ENCODE measurements at places on chromosomes 13 and 19. TPM values are rescaled to one million over a fixed set of nuclear protein-coding genes. Genes with fewer than 3 reads are reported as not detected.

The GIPC1 gene
- total RNA-seq, result 57.7 TPM

The ZFP28 gene
- 8.2 TPM for total RNA-seq

The DLL3 gene
- total RNA-seq, result 0.20 TPM

The FGF9 gene
- total RNA-seq, result 0.99 TPM

The TINCR gene
- total RNA-seq, result 17.7 TPM

The IGFL2 gene
- 19.9 TPM for total RNA-seq

The ZNF93 gene
- 11.8 TPM for total RNA-seq

The NLRP7 gene
- not detected for total RNA-seq

The GFY gene
- total RNA-seq, result not detected

The C19orf67 gene
- not detected for total RNA-seq

DNA sequence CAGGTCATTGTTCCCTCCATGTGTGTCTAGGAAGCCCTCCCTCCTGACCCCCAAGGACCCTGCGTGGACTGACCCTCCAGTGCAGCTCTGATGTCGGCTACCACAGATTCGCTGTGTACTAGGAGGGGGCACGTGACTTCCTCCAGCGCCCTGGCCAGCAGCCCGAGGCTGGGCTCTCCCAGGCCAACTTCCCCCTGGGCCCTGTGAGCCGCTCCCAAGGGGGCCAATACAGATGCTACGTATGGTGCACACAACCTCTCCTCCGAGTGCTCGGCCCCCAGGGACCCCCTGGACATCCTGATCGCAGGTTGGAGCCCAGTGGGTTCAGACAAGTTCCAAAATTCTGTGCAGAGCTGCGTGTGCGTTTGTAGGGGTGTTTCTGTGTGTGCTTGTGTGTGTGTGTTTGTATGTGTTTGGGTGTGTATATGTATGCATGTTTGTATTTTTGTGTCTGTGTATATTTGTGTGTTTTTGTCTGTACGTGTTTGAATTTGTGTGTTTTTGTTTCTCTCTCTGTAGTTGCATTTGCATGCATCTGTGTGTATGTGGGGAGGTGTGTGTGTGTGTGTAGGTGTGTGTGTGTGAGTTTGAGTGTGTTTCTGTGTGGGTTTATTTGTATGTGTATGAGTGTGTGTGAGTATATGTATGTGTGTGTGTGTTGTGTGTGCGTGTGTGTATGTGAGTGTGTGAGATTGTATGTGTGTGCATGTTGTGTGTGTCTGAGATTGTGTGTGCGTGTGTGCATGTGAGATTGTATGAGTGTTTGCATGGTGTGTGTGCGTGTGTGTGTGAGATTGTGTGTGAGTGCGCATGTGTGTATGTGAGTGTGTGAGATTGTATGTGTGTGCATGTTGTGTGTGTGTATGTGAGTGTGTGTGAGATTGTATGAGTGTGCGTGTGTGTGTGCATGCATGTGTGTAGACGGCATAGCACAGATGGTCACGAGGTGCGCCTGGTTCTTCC lies 21.4 kb upstream of the LILRA2 start:
- no peak for DNase-seq

GRCh38 chr13:91331047-91331915 lies 16.2 kb upstream of the MIR17HG start:
- no peak for DNase-seq

DNA sequence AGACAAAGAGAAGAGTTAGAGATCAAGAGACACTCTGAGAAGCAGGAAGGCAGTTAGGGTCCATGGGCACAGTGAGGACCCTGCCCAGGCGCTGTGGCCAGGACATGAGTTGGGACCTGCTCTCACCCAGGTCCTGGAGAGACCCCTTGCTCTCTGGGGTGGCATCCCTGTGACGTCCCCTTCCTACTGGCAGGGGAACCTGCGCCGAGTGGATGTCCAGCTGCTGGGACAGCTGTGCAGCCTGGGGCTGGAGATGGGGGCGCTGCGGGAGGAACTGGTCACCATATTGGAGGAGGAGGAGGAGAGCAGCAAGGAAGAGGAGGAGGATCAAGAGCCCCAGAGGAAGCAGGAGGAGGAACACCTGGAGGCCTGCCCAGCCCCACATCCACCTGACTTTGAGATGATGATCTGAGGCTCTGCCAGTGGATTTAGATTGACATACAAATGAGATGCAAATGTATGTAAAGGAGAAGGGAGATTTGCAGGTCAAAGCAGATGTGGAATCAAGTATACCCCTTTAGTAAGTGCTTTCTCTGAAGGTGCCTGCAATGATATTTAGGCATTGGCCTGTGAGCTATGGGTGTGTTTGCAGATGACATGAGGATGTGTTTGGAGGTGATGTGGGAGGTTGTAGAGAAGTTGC lies 978 bp downstream of the ERICH4 start:
- no peak for DNase-seq

DNA sequence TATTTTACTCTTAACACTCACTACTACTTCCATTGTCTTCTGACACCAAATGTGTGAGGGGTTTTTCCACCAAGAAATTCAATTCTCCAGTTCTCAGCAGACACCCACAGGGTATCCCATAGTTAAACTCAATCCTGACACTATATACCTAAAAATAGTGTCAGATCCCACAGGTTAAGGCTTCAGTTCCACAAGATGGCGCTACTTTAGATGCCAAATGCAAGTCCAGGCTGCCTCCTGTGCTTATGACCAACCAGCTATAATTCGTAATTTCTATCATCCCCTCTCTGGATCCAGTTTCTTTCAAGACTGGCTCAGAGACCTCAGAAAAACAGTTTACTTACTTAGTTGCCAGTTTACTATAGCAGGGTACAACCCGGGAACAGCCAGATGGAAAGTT lies 1146.2 kb upstream of the SPRY2 start:
- no peak for DNase-seq

DNA sequence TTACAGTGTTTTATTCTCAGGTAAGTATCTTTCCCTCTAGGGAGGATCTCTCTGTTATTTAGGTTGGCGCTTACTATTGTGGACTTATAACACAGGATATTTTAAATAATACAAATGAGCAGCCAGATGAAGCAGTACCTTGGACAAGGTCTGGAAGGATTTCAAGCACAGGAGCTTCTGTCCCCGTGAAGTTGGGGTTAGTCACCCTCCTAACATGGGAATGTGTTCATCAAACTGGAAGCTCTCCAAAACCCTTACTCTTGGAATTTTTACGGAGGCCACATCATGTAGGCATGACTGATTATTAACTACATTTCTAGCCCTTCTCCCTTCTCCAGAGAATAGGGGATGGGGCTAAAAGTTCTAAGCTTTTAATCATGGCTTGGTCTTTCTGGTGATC lies 38.3 kb upstream of the SPRY2 start:
- no peak for DNase-seq

DNA sequence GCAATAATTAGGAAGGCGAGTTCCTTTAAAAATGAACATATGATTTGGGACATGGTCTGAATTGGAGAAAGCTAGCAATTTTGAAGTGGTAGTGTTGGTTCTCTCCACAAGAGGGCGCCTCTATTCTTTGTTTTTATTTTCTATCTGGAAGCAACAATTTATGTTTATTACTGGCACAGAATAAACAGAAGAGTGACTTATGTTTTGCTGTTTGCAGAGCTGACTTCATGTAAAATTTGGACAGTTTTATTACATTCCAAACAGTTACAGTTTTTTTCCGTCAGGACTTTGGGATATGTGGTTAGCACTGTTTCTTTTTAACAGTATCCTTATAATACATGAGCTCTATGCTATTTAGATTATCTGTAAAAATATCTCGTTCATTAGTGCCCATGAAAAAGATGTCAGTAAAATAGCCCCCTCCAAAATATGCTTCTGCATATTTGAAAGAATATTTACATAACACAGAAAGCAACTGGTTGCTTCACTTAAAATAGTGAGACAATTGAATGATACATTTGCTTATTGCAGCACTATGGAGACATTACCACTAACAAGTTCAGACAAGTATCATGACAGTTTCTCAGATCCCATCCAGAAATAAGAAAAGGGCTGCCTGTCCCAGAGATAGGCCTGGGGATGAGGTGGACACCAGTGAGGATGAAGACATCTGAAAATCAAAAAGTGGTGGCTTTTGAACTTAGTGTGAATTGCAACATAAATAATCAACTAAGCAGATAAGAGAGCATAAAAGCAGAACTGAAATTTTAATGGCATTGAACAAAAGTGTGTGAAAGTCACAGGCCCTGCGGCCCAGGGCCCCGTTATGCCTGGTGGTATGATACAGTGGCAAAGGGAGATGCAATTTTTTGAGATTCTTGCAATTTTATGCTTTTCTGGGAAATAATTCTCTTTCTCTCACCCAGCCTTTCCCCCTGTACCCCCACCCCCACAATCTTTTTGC lies 32.3 kb upstream of the FGF9 start:
- peak; percentile 57 for DNase-seq

- no peak for DNase-seq
Measured at GRCh38 chr19:55454787-55455243, 6.6 kb downstream of the ISOC2 start.

GRCh38 chr19:38362076-38362945 lies 12.1 kb upstream of the PSMD8 start:
- no peak for DNase-seq

DNA sequence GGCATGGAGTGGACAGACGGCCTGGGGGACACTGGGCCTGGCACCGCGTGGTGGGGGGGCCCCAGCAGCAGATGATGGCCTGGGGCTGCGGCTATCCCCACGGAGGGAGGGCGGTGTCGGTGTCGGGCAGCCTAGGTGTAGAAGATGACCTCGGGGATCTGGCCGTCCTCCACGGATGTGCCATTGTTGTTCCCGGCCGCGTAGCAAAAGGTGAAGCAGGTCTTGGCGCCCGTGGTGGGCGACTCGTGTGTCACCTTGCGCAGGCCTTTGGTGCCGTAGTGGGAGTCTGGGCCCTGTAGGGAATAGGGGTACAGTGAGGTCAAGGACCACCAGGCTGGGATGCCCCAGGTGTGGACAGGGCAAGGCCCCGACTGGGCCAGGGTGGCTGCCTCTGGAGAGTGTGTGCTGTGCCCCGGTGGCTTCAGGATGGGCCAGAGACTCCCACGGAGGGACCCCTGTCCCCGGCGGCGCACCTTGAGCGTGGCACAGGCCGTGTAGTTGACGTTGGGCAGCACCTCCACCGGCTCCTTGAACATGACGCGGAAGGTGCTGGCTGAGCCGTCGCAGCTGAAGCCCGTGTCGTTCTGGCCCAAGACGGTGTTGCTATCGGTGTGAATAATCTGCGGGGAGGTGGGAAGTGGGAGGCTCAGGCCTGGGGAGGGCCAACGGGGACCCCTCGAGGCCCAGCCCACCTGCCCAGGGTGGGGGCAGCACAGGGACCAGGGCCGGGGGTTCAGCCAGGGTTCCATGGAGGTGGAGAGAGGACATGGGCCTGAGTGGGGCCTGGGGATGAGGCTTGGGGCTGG lies 29.0 kb downstream of the BTBD2 start:
- DNase-seq, result no peak

GRCh38 chr13:113859311-113860050 lies 4.4 kb downstream of the GAS6 start:
- no peak for DNase-seq

DNA sequence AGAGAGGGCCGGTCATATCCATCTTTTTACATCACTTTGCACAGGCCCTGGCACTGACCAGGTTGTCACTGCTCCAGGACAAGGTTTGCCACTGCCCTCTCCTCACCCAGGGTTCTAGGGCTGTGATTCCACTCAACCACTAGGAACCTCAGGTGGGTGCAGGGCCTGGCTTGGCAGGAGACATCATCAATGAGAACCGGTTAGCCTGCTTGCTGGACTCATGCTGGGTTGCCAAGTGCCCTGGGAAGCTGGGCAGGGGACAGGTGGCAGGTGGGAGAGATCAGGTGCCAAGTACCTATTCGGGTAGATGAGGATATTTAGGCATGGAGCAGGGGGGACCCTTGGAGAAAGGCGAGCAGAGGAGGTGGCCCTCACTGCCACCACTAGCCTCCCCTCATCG lies 4.2 kb upstream of the CERS4 start:
- no peak for DNase-seq

DNA sequence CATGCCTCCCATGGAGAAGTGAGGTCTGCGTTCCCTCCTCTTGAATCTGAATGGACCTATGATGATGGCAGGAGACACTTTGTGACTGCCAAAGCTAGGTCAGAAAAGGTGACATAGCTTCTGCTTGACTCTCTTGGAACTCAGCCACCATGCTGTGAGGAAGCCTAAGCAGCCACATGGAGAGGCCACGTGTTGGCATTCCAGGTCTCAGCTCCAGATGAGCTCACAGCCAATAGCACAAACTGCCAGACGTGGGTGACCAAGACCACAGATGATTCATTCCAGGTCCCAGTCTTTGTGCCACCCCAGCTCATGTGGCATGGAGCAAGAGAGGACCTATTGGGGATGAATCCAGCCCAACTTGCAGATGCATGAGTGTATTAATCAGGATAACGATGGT lies 8.7 kb upstream of the GGACT start:
- DNase-seq, result no peak

DNA sequence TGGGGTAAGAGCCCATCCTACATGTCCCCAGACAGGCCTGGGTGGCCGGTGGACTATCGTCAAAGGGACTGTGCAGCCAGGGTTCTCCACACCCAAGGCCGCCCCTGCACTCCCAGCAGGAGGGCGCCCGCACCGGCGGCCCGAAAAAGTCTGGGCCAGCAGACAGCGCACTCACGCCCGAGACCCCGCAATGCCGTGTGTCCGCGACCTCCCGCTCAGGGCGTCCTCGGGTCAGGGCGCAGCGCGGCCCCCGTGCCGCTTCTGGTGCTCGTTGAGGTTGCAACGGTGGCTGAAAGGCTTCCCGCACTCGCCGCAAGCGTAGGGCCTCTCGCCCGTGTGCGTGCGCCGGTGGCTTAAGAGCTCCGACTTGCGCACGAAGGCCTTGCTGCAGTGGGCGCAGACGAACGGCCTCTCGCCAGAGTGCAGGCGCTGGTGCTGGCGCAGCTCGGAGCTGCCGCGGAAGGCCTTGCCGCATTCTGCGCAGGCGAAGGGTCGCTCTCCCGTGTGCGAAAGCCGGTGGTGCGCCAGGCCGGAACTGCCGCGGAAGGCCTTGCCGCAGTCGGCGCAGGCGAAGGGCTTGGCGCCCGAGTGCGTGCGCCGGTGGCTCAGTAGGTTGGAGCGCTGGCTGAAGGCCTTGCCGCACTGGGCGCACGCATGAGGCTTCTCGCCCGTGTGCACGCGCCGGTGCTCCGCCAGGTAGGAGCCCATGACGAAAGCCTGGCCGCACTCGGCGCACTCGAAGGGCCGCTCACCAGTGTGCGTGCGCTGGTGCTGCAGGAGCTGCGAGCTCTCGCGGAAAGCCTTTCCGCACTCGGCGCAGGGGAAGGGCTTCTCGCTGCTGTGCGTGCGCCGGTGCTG lies 2.8 kb upstream of the A1BG start:
- no peak for DNase-seq

Measured in skin of body (tissue), 3 donors.